ENCODE measurements at places on chromosomes 4 and X.

DNA sequence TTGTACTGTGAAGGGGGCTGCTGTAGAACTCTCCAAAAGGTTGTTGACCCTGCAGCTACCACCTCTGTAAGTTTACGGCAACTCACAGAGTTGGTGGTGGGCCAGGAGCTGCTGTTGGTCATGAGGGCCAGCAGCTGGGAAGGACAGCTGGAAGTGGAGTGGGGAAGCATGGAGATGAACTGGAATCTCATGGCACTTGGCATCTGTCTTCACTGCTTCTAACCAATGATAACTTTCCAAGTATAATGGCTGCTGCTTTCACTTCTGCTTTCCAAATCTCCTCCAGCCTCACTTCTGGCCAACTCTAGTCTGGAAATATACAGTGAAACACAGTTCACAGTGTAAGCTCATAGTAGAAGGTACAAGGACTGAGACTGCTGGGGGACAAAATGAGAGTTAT, 126.5 kb upstream of the INTU start:
- DNase-seq = no peak

GRCh38 chr4:7034262-7035081, 8.7 kb upstream of the TADA2B start:
- DNase-seq = no peak

DNA sequence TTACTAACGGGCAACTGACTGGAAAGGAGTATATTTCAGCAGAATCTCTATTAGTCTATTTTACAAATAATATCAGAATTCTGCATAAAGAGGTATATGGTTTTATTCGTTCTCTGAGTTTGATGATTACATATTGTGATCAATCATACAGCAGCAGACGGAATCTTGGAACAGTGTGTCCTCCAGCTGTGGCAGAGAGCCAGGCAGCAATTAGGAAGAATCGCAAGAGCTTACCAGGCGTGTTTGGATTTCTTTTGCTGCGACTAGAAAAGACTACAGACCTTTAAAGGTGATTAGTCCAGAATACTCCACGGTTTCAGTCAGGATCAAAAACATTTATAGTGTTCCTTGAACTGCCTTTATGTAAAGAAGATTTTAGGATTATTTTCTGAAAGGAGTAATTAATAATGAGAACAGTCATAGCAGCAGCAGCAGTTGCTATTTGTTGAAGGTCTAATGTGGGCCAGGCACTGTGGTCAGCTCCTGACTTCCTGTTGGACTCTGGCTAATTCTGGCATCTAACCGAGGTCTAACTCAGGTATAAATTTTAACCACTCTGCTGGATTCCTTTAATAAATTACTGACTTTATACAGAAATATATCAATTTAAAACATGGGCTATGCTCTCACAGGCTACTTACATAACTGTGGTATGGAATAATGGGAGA, 225.3 kb upstream of the CXorf66 start:
- no peak for DNase-seq

GRCh38 chr4:156298230-156298629, 344.6 kb upstream of the CTSO start:
- peak; percentile 70 for DNase-seq

GRCh38 chr4:139696491-139696890, 30.9 kb downstream of the MGST2 start:
- no peak for DNase-seq

- DNase-seq = no peak
Observed at GRCh38 chr4:86344127-86344526, 15.7 kb downstream of the MAPK10 start.
